ENCODE measurements at places on chromosomes 5 and 9.

DNA sequence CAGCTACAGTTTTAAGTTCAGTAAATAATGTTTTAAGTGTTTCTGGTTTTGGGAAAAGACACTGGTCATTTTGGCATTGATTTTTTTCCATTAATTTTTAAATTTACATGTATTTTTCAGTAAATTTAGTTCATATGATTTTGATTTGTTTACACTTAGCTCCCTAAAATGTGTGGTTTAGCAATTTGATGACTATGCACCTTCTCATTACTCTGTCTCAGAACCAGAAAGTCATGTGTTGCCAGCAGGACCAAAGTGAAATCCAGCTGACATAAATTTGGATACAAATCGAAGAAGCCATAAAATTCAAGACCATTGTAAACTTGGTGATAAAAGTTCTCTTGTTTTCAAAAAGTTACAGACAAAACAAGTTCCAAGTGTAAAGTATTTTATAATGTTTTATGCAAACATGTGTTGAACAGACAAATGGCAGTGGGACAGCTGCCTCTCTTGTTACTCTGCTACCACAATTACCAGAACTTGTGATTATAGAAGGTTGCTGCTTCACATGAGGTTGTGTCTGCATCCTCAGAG, 354.8 kb downstream of the NR2F1-AS1 start:
- no peak for DNase-seq

DNA sequence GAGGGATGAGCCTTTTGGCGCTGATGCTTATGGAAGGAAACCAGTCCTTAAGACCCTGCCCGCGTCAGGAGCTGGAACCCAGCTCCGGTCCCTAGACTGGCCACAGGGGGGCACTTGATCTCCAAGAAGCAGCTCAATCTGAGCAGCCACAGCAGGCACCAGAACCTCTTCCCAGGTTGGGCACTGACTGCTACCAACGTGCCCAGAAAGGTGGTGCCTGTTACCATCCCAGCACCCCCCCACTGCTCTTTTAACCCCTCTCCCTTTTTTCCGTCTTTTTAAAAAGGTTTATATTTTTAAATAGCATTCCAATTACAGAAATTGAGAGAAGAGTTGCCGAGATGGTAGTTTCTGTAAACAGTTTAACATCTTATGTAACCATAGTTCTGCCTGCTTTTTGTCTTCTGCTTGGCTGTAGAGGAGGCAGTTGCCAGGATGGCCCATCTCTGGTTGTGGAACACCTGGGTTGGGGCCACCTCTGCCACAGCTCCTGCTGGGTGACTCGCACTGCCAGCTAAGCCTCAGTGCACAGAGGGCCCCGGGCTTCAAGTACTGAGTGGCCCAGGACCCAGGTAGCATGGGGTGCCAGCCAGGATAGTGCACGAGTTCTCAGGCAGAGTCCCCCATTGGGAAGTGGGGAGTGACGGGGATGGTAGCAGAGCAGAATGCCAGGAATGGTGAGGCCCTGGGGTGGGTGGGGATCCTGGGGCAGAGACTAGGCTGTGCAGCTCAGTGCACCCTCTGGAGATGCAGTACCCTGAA, 62.8 kb downstream of the PFDN1 start:
- peak; percentile 17 for DNase-seq

DNA sequence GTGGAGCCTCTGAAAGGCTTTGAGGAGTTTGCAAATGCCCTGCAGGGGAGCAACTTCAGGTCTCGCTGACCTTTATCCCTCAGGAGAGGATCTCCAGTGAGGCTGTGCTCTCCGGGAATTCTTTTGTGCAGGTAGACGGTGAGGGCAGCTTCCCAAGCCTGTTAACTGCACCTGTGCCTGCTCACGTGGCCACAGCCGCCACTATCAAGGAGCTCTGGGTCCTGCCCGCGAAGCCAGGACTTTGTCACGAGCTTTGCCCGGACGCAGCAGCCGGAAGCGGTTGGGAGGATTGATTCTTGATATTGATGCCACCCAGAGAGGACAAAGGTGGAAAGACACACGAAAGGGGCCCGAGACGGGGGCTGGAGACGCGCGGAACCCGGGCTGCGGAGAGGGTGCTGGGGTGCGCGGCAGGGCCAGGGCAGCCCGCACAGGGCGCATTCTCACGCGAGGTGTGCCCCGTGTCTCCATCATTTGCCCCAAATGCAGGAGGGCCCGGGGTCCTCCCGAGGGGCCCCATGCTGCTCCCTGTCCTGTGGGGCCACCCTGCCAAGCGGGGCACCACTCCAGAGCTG, 18.2 kb downstream of the SLC9A3 start:
- no peak for DNase-seq

GRCh38 chr9:111860443-111860842, 36.2 kb upstream of the UGCG start:
- no peak for DNase-seq

GRCh38 chr5:43996221-43996620, 393.0 kb downstream of the FGF10 start:
- no peak for DNase-seq

DNA sequence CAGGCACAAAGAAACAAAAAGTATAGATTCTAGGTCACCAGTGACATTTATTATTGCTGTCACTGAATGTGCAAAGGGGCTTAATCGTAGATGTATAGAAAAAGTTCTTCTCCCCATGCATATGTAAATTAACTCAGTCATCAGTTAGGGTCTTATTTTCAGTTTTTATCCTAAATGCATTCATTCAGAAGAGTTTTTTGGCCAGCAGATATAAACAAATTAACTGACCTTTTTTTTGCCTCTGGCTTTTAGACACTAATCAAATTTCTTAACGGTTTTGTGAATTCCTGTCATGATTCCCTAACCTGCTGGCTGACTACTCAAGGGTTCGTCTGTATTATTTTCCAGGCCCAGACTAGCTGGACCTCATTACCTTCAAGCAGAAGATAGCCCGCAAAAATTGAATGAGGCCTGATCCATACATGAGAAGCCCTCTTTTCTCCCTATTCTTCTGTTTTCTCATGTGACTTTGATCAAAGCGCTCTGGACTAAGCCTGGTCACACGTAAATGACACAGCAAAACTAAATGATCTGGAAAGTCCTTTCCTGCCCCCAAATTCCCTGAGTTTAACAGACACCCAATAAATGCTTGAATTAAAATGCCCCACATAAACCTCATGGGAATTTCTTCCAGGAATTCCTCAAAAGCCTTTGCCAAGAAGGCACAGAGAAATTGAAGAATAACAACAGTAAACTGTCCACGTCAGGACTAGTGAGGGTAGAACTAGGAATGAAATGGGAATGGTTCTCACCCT, 83.7 kb downstream of the MYO10 start:
- no peak for DNase-seq

DNA sequence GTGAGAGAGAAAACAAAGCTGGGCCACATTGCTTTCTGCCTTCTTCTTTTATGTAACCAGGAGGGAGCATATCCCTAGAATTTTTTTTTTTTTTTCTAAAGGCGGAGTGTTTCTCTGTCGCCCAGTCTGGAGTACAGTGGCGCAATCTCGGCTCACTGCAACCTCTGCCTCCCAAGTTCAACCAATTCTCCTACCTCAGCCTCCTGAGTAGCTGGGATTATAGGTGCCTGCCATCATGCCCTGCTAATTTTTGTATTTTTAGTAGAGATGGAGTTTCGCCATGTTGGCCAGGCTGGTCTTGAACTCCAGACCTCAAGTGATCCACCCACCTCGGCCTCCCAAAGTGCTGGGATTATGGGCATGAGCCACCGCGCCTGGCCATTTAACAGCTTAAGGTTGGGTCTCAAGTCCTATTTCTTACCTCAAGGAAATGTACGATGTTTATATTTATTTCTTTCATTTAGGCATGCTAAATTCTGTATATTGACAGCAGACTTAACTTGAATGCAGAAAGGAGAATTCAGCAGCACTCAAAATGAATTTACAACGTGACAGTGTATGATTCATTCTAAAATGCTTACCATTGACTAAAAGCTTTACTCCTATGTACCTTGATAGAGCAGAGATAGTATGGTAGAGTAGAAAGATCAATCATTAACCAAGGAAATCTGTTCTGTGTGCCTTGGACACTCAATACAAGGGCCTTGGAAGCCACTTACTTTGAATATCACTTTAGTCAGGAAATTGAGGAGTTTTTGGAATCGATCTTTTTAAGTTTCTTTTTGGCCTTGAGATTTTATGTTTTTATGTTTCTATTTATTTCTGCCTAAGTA, 100.9 kb downstream of the F2RL2 start:
- no peak for DNase-seq

DNA sequence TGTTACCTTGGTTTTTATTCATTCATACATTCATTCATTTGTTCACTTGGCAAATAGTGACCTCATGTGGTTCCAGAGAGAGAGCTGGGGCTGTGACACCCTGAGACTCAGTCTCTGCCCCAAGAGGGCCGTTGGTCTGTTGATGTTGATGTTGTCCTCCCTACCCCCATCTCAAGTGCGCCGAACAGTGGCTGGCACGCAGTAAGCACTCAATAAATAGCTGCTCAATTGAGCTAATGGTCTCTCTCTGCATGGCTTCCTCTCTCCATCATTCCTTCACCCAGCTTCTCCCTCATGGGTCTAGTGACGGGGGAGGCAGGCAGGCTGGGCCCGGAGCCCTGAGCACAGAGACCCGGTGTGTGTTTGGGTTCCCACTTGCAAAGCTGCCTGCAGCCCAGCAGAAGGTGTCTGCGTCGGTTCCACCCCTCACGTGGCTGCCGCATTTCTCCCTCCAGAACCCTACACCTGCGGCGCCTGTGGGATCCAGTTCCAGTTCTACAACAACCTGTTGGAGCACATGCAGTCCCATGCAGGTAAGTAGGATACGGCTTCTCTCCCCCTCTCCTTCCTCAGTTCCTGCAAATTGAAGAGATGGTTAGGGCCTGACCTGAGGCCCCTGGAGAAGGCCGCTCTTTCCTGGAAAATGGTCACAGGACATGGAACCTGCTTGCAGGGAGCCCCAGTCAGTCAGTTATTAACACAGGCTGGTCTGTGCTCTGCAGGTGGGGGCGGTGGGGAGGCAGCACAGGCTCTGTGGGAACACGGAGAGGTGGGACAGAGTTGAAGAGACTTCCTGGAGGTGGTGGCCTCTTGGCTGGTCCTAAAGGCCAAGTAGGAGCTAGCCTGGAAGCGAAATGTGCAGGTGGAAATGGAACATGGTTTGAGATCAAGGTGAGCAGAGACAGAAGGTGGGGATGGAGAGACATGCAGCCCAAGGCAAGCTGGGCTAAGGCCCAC, 42.0 kb downstream of the AMBP start:
- no peak for DNase-seq

- DNase-seq = no peak
These were observed 81.7 kb downstream of the ZNF354C start for GRCh38 chr5:179141867-179142266.

DNA sequence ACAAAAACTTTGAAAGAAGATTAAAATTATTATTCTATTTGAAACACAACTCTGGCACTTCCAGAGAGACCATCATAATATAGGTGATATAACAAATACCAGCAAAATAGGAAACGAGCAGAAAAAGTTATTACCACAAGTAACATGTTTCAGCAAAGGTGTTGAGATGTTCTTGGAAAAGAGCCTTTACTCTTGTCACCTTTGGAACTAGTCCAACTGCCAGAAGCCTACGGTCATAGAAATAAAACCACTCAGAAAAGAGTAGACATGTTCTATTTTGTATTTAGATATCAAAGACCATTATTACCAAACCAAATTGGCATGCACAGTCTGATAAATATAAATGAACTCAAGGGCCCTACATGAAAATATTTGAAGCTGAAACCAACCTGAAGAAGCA, 145.0 kb upstream of the DMAC1 start:
- no peak for DNase-seq

- no peak for DNase-seq
These were observed 424.2 kb downstream of the SPATA31D1 start for GRCh38 chr9:82412586-82413305.

GRCh38 chr9:98329281-98329680, 73.8 kb upstream of the TBC1D2 start:
- DNase-seq = no peak

GRCh38 chr9:116450378-116451139, 236.5 kb upstream of the TRIM32 start:
- DNase-seq = no peak

GRCh38 chr5:80246001-80246758, 9.7 kb downstream of the SERINC5 start:
- DNase-seq = no peak

- no peak for DNase-seq
These were observed 28.9 kb downstream of the FYB1 start for GRCh38 chr5:39190311-39191102.

DNA sequence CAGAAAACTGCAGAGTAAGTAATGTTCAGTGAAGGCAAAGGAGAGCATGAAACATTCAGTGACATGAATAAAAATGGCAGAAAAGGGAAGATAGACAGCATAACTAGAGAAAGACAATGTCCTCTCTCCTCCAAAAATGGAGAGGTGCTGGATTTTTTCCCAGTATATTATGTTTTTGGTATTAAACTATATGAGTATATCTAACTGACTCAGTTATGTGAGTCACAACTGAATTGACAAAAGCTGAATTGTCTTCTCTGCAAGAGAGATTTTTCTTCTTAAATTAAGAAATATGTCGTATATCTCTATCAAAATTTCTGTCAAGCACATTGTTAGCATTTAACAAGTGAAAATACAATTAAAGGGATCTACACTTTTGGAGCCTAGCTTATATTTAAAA, 375.1 kb downstream of the CHSY3 start:
- no peak for DNase-seq

GRCh38 chr5:14778792-14779070, 92.8 kb downstream of the ANKH start:
- no peak for DNase-seq

GRCh38 chr9:96420468-96421219, 2.5 kb upstream of the ZNF367 start:
- DNase-seq = no peak

DNA sequence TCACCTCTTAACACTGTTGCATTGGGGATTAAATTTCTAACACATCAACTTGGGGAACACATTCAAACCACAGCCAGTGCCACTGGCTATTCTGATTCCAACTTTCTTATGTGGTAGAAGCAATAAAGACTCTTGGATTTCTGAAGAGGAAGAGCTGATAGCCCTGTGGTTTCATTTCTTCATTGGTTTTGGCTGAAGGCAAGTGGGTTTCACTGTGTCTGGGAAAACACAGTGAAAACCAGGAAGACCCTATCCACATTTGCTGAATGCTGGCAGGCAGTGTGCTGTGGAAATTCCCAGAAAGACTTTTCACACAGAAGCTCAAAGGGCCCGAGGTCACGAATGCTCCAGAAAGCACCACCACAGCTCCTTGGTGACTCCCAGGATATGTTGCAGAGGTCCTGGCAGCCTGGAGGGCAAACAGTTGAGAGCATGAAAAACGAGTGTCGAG, 67.1 kb downstream of the DAPK1 start:
- DNase-seq = no peak

DNA sequence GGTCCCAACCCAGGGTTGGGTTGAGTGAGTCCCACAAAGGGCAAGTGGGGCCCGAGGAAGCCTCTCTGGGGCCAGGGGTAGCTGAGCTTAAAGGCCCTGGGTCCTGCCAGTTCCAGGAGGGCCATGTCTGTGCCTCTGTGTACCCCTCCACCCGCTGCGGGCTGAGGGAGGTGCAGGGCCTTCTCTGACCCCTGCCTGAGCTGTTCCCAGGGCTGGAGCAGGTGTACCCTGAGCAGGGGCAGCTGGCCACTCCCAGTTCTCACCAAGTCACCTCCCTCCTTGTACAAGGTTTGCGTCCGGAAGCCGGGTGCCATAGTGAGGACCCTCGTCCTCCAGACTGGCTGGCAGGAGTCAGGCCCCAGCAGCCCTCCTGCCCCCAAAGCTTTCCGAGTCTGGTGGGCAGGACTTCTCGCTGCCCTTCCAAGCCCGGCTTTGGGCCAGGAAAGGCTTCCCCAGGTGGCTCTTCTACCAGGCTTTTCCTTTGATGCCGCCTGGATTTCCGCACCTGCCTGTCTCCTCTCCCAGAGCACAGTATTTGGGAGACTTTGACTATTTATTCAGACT, 9.2 kb upstream of the ENDOG start:
- no peak for DNase-seq

- DNase-seq = no peak
These were observed 56.0 kb downstream of the PAPPA start for GRCh38 chr9:116209414-116210116.

All from activated naive CD4-positive, alpha-beta T cell (primary cell).